ENCODE measurements at places on chromosomes 5 and 9.

- DNase-seq: no peak
These were observed 20.2 kb downstream of the PLPP7 start for GRCh38 chr9:131309530-131310276.

GRCh38 chr9:122191584-122191983, 31.9 kb downstream of the MORN5 start:
- DNase-seq: no peak

GRCh38 chr5:181186986-181187499, 18.0 kb downstream of the TRIM7 start:
- DNase-seq: no peak

- DNase-seq: no peak
These were observed 16.5 kb upstream of the ADRB2 start for GRCh38 chr5:148809781-148810524.

GRCh38 chr5:110760158-110760557, 21.4 kb downstream of the SLC25A46 start:
- no peak for DNase-seq

DNA sequence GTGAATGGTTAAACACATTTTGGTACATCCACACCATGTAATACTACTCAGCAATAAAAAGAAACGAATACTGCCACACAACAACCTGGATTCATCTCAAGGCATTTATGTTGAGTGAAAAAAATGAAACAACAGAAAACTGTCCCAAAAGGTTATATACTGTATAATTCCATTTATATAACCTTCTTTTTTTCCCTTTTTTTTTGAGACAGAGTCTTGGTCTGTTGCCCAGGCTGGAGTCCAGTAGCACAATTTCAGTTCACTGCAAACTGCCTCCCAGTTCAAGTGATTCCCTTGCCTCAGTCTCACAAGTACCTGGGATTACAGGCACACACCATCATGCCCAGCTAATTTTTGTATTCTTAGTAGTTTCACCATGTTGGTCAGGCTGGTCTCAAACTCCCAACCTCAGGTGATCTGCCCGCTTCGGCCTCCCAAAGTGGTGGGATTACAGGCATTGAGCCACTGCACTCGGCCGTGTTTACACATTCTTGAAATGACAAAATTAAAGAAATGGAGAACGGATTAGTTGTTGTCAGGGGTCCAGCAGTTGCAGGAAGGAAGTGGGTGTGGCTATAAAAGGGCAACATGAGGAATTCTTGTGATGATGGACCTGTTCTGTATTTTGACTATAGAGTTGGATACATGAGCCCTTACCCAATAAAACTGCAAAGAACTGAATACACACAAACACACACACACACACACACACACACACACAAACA, 17.4 kb downstream of the PPP6C start:
- DNase-seq: no peak

DNA sequence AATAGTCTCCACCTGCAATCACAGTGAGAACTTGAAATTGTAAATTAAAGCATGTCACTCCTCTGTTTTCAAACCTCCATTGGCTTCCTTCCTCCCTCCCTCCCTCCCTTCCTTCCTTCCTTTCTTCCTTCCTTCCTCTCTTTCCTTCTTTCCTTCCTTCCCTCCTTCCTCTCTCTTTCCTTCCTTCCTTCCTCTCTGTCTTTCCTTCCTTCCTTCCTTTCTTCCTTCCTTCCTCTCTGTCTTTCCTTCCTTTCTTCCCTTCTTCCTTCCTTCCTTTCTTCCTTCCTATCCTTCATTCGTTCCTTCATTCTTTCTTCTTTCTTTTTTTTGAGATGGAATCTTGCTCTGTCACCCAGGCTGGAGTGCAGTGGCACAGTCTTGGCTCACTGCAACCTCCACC, 595.0 kb upstream of the ZNF608 start:
- no peak for DNase-seq

DNA sequence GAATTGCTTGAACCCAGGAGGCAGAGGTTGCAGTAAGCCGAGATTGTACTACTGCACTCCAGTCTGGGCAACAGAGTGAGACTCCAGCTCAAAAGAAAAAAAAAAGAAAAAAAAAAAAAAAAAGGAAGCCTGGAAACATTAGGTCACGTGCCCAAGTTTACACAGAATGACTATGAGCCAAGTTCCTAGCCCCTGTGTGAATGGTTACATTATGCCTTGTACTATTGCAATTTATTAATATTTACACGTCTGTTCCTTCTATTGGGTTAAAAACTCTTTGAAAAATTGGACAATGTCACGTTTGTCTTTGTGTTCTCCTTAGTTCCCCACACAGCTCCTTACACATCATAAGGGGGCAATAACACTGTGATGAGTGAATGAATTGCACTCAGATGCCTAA, 33.5 kb upstream of the SLC28A3 start:
- no peak for DNase-seq

DNA sequence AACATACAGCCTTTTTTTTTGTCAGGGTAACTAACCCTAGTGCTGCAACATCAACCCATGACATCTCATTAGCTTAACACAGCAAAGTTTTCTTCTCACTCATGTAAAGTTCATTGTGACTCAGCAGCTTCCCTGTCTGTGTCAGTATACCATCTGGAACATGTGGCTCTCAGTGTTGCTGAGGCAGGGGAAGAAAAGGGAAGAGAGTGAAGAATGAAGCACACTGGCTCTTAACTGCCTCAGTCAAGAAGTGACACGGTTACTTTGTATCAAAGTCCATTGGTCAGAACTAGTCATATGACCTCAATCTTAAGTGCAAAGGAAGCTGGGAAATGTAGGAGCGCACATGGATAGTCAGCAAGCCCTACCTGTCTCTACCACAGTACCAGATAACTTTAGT, 185.0 kb upstream of the ELL2 start:
- DNase-seq: no peak

DNA sequence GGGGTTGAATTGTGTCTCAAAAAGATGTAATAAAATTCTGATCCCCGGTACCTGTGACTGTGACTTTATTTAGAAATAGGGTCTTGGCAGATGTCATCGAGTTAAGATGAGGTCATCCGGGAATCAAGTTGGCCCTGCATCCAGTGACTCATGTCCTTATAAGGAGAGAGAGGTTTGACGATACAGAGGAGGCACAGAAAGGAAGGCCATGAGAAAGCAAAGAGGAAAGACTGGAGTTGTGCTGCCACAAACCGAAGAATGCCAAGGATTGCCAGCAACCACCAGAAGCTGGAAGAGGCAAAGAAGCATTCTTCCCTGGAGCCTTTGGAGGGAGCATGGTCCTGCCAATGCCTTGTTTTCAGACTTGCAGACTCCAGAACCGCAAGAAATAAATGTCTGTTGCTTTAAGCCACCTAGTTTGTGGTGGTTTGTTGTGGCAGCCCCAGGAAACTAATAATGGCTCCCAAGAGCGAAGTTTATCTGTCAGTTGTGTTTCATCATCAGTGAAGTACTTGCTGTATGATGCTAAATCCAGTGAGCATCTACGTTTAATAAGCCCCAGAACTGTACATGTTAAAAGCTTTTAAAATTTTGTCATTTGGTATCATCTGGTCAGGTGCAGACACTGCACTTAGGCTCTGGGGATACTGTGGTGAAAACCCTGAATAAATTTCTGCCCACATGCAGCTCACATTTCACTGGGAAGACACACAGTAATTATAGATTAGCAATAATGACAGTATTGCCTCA, 114.8 kb downstream of the TLE4 start:
- no peak for DNase-seq

DNA sequence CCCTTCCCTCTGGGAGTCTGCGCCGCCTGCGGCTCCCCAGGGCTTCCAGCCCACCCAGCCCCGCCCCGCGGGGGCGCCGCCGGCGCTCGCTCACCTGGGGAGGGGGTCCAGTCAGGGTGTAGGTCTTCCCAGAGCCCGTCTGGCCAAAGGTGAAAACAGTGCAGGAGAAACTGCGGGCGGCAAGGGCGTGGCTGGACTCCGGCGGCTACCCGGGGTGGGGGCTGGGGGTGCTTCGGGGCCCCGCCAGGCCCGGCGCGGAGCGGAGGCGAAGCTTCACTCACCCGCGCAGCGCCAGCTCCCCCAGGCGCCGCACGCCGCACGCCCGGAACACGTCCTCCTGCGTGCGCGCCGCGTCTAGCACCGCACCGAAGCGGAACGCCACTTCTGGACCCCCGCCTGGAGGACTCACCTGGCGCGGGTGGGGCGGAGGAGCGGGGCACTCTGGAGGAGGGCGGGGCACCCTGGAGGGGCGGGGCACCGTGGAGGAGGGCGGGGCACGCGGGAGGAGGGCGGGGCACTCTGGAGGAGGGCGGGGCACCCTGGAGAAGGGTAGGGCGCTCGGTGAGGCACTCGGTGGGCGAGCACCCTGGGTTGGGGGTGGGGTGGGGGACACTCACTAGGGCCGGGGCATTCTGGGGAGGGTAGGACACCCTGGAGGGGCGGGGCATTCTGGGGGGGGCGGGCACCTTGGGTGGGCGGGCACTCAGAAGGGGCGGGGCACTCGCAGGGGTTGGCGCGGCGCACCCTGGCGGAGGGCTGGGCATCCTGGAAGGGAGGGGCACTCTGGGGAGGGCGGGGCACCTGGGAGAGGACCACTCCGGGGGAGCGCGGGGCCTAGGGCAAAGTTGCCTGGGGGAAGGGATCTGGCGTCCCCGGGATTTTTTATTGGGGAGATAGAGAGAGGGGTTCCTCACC, 814 bp downstream of the KIF12 start:
- no peak for DNase-seq

DNA sequence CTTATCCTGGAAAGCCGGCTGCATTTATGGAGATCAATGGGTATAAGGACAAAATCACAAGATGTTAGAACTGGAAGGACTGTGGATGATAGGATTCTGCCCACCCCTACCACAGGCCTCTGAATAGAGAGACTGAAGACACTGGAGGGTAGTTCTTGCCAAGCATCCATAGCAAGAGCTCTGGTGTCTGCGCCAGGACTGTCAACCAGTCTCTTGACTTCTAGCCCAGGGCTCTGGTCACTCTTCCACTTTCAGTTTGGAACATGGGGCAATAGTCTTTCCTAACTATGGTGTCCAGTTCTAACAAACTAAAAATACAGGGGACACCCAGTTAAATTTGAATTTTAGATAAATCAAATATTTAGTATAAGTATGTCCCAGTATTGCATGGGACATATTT, 23.4 kb downstream of the LARP1 start:
- no peak for DNase-seq

GRCh38 chr9:133144142-133144903, 19.4 kb downstream of the GBGT1 start:
- DNase-seq: peak; percentile 74
